ENCODE measurements at places on chromosomes 3 and 15. TPM values are rescaled to one million over a fixed set of nuclear protein-coding genes. Genes with fewer than 3 reads are reported as not detected.

The CX3CR1 gene
- not detected for total RNA-seq

The AQR gene
- total RNA-seq = 48.8 TPM

The CCDC13 gene
- total RNA-seq = 1.1 TPM

The FAM3D gene
- total RNA-seq = not detected

The RARRES1 gene
- 0.27 TPM for total RNA-seq

DNA sequence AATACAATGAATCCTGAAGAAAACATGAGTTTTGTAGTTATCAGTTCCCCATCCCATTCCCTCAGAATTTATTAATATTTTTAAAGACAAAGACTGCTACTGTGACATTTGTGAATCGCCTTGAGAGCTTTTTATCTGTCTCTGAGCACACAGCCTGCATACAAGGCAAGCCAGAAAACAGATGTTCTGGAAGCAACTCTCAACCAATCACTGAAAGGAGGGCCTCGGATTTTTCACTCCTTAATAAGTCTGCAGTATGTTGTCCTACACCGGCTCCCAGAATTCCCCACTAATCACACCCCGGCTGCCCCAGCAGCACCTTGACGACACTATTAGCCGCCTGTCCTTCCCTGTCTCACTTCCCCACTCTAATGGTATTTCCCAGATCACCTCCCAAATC is 138.5 kb downstream of the ZNF621 start:
- no peaks in the 10 kb centered on the region for H3K27me3 ChIP-seq
- no peak overlapping the region for H3K4me3 ChIP-seq
- no peaks in the 10 kb centered on the region for H3K36me3 ChIP-seq
- no peak overlapping the region for H3K27ac ChIP-seq
- no peak for DNase-seq
- H3K4me1 ChIP-seq = no peaks in the 10 kb centered on the region

DNA sequence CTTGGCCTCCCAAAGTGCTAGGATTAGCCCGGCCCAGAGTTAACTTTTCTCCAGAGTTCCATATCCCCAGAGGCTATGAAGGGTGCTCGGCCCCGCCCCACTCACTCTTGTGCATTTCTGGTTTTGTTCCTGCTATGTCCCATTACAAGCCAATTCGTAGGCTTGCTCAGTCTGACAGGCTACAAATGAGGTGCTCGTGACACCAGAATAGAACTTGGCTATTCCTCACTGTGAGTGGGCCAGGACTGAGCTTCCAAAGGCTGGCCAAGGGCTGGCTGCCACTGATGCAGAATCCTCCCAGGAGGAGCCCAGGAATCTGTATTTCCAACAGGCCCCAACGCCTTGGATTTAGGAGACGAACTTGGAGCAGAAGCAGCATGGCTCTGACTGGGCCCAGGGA is 282.7 kb upstream of the C2CD4B start:
- no peak overlapping the region for H3K27ac ChIP-seq
- H3K4me3 ChIP-seq = no peak overlapping the region
- peaks cover 8% of the 10 kb centered on the region for H3K4me1 ChIP-seq
- DNase-seq = no peak
- H3K36me3 ChIP-seq = peaks cover 3% of the 10 kb centered on the region

DNA sequence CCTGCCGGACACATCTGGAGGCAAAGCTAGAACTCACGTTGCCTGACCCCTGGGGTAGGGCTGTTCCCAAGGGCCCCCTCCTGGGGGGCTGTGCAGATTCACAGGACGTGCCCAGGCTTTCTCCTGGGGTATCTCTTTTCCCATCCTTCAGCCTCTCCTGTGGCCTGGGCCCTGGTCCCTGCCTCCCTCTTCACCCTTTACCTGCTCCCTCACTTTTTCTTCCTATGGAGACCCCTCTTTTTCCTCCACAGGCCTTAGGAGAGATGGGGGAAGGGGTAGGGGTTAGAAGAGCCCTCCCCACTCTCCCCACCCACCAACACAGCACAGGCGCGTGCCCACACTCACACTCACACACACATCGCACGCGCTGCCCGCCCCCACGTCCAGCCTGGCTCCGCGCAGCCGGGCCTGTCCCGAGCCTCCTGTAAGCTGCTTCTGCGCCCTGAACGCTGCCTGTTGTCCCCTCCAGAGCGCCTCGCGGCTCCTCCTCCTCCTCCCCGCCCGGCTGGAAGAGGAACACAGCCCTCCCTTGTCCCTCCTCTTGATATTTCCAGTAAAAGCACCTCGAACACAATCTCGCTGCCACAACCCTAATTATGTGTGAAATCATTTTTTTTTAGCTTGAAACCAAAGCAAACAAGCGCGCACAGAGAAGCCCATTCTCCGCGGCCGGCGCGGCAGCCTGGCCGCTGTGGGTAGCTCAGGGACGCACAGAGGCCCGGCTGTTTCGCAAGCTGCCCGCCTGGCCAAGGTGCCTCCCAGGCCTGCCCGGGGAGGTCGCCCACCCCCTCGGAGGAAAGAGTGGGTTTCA is 33.9 kb upstream of the ACAN start:
- H3K27ac ChIP-seq = no peak overlapping the region
- H3K4me3 ChIP-seq = peak overlapping the region; percentile 64
- H3K36me3 ChIP-seq = no peaks in the 10 kb centered on the region
- H3K27me3 ChIP-seq = peaks cover 68% of the 10 kb centered on the region
- no peaks in the 10 kb centered on the region for H3K4me1 ChIP-seq
- peak; percentile 81 for DNase-seq

GRCh38 chr15:81511138-81511537 is 137.1 kb upstream of the TMC3 start:
- no peaks in the 10 kb centered on the region for H3K27me3 ChIP-seq
- no peak for DNase-seq
- no peaks in the 10 kb centered on the region for H3K36me3 ChIP-seq

GRCh38 chr3:43317461-43318316 is 31.3 kb downstream of the SNRK start:
- no peaks in the 10 kb centered on the region for H3K4me1 ChIP-seq
- no peak for DNase-seq
- H3K27me3 ChIP-seq = no peaks in the 10 kb centered on the region
- H3K36me3 ChIP-seq = peaks cover 2% of the 10 kb centered on the region
- H3K4me3 ChIP-seq = no peak overlapping the region
- no peak overlapping the region for H3K27ac ChIP-seq

- no peak overlapping the region for H3K27ac ChIP-seq
- H3K4me3 ChIP-seq = no peak overlapping the region
- no peak for DNase-seq
- H3K27me3 ChIP-seq = peaks cover 84% of the 10 kb centered on the region
- no peaks in the 10 kb centered on the region for H3K4me1 ChIP-seq
Measured at GRCh38 chr3:128468285-128468790, 1.6 kb upstream of the DNAJB8 start.

Data from endodermal cell (in vitro differentiated cells).